ENCODE measurements at places on chromosomes 7 and 10. TPM values are rescaled to one million over a fixed set of nuclear protein-coding genes. Genes with fewer than 3 reads are reported as not detected.

The CYP2C19 gene
- not detected for total RNA-seq

The ADAM22 gene
- 0.47 TPM for total RNA-seq

The SLC29A4 gene
- total RNA-seq = 6.1 TPM

The LRIT1 gene
- total RNA-seq = not detected

The TRPV6 gene
- total RNA-seq = not detected

The TPK1 gene
- total RNA-seq = 4.0 TPM

The OR2F1 gene
- total RNA-seq = not detected

The LAMB4 gene
- total RNA-seq = under 0.01 TPM

The NKX1-2 gene
- total RNA-seq = not detected

The CALD1 gene
- 221 TPM for total RNA-seq

The GNG11 gene
- total RNA-seq = 11.2 TPM

The RSPH10B2 gene
- 0.32 TPM for total RNA-seq

The HOXA13 gene
- total RNA-seq = not detected

The SUPV3L1 gene
- total RNA-seq = 23.2 TPM

The SPOCK2 gene
- 2.0 TPM for total RNA-seq

The ORC5 gene
- 13.0 TPM for total RNA-seq

The MYOZ1 gene
- total RNA-seq = under 0.01 TPM

The NEUROD6 gene
- not detected for total RNA-seq

The AP3M1 gene
- total RNA-seq = 14.2 TPM

The OPALIN gene
- not detected for total RNA-seq

The SAP25 gene
- total RNA-seq = not detected

The HOXA2 gene
- total RNA-seq = 0.43 TPM

The TRA2A gene
- 27.3 TPM for total RNA-seq

The C7orf33 gene
- not detected for total RNA-seq

The TMEM248 gene
- 39.9 TPM for total RNA-seq

The CFAP70 gene
- 2.1 TPM for total RNA-seq

The OR6V1 gene
- total RNA-seq = not detected

The LRGUK gene
- 0.09 TPM for total RNA-seq

The RASA4B gene
- 3.2 TPM for total RNA-seq

The PYROXD2 gene
- total RNA-seq = 11.3 TPM

The KLF14 gene
- total RNA-seq = under 0.01 TPM

The ZNF425 gene
- total RNA-seq = 6.3 TPM

The LIPM gene
- total RNA-seq = not detected

The FGFR2 gene
- total RNA-seq = under 0.01 TPM

The EEPD1 gene
- total RNA-seq = 13.0 TPM

The ADRA2A gene
- not detected for total RNA-seq

The BPGM gene
- total RNA-seq = 28.7 TPM

The CALML5 gene
- not detected for total RNA-seq

The RTKN2 gene
- total RNA-seq = 0.47 TPM

The MNX1 gene
- total RNA-seq = not detected

The SLC16A9 gene
- 0.26 TPM for total RNA-seq

The GPRIN2 gene
- not detected for total RNA-seq

The GIMAP5 gene
- total RNA-seq = not detected

The CXCL12 gene
- total RNA-seq = 54.7 TPM
